Ureter (tissue), 1 donor: ENCODE measurements at places on chromosomes 1 and 21.
A peak's percentile ranks its signal among the peaks of the same experiment; 100 is the strongest.

- DNase-seq, result no peak
Measured at GRCh38 chr1:186409091-186409490, 33.5 kb downstream of the ODR4 start.

DNA sequence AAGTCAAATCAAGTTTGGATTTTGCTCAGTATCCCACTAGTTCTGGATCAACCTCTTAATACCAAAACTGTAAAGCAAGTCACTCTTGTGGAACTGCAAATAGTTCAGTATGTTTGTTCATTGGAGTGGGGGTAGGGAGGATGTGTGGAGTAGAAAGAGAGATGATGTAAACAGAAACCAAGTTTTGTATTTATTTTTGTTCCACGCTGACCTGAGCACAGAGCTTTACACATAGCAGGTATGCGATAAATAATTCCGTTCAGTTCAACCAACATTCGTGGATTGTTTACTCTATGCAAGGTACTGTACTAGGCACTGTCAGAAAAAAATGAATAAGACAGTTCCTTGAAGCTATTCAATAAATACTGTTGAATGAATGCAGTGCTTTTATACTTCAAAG lies 4.5 kb upstream of the ZNF644 start:
- DNase-seq, result no peak

- DNase-seq, result no peak
Measured at GRCh38 chr1:153539395-153540093, 1.2 kb downstream of the S100A5 start.

DNA sequence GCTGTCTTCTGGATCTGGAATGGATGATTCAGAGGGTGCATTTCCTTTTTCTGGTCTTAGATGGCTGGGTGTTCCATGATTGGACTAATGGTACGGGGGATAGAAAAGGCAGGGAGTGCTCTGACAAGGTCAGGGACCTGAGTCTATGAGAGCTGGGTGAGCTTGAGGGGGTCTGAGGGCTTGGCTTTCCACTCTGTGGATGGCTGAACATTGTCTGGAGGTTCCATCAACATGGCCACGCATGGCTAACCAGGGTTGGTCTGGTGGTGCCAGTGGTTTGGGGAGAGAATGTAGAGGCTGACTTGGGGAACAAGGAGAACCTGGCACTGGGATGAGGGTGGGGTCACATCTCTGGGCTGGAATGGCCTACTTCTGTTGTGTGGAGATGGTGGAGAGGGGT lies 41.5 kb upstream of the TSPAN2 start:
- DNase-seq, result no peak

DNA sequence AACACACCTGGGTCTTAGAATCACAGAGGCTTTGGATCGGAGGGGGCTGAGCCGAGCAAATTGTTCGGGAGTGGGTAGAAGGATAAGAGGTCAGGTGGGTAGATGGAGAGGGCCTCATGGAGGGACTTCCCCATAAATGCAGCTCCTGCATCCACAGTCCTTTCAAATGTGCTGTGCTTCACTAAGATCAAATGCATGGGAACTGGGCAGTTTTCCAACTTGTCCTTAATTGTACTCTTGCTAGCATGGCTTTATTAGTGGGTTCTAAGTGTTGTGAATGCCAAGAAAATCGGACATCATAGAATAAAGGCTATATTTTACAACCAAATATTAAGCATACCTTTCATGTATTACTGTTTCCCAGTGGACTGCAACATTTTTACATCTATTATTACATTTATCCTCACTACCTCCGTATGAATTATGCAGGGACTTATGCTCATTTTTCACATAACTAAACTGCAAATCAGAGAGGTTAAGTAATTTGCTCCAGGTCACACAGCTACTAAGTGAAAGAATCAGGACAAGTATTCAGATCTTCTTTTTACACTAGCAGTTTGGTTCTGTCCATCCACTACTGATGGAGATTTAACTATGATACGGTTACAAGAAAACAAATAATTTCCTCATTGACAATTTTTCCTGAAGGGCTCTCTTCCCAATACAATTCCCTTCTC lies 174.5 kb upstream of the RUNX1 start:
- DNase-seq, result no peak

- no peak for DNase-seq
Measured at GRCh38 chr21:45384656-45385548, 20.1 kb upstream of the COL18A1 start.

DNA sequence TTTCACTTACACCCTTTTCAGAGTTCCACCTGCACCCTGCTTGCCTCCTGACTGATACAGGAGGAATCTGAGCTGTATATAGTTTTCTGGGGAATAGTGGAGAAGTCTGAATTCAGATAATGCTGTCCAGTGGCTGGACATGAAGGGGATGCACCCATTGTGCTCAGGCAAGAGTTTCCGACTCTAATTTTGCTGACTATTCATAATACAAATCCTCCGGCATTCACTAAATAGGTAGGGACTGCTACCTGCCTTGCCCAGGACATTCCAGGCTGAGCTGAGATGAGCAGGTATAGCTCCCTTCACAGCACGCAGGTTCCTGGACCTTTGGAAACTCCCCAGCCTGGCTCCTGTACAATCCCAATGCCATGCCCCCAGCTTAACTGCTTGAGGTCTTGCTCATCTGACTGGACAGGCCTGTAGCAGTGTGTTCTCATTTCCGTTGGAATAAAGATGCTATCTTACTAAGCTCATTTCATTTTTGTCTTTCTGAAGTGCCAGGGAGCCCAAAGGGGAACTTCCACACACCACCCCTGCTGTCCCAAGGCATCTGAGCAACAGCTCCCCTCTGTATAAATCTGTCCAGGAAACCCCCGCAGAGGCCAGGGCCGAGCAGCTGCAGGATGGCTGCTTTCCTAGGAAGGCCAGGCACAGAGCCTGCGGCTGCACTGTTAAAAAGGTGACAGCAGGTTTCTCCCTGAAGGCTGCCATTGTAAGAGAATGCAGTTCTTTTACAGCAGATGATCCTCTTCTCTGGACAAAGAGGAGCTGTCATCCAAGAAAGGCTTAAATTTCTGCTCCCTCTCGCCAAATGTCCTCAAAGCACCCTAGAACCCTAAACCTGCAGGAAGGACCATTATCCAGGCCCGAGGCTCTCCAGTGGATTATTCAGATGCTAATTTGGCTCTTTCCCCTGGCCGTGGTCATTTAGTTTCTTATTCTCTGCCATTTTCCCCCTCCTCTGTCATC lies 21.7 kb upstream of the VASH2 start:
- DNase-seq, result no peak

GRCh38 chr1:29335573-29335972 lies 99.3 kb downstream of the PTPRU start:
- no peak for DNase-seq

DNA sequence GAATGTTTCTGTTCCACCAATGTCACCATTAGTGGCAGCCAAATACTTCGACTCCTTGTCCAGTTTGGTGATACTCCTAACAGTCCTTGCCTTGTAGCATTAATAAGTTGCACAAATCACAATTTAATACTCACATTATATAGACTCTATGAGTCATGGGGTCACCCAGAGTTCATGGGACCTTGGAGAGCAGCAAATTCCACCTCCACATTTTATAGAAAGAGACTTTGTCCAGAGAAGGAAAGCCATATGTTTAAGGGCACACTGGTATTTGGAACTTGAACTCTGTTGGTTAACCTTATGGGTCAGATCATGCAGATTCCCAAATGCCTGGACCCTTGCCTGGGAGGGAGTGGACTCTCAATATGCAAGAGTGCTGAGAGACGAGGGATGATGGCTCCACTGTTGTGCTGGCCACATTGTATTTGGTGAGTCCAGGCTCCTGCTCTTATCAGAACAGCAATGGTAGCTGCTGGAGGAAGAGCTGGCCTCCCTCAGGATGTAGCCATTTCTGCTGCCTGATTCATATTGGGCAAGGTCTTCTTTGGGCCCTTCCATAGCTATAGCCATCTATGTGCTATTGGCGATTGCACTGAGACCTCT lies 30.6 kb downstream of the DNAJC6 start:
- DNase-seq, result no peak

GRCh38 chr1:246597340-246597739 lies 31.1 kb downstream of the CNST start:
- DNase-seq, result peak; percentile 80

- no peak for DNase-seq
Measured at GRCh38 chr1:82454431-82454830, 653.7 kb downstream of the ADGRL2 start.

- DNase-seq, result no peak
Measured at GRCh38 chr1:219367496-219367895, 193.8 kb downstream of the LYPLAL1 start.

DNA sequence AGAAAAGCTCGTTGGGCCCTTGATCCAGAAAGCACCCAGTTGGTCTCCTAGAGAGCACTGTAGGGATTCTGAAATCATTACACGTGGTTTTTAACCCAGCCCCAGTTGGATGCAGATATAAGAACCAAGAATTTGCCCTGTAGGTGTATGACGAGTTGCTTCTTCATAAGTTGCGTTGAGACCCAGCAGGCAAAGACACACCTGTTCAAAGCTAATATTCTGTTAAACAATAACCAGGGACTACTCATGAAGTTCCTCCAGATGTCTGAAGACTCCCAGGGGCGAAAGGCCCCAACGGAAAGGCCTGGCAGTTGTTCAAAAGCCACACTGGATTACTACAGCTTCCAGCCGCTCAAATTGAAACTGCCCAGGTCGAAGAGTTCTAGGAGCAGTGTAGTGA lies 88.6 kb upstream of the HNRNPU start:
- DNase-seq, result no peak

- no peak for DNase-seq
Measured at GRCh38 chr1:17347769-17348592, 24.0 kb upstream of the PADI6 start.

DNA sequence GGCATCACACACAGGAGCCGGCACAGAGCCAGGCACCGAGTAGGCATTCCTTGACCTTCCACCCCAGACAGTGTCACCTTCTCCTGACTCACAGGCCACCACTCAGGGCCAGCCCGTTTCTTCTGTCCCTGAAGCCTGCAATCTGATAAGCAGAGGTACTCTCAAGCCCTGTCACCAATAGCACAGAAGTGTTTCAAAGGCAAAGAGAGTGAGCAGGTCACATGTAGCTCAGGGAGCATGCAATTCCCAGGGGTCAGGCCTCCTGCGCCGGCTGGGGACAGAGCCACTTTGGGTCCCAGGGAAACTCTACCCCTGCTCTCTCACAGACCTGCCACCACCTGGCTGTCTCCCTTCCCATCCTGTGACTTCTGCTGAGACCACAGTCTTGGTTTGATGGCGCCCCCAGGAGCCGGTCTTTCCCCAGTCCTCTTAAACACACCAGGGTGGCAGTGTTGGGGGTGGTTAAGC lies 13.2 kb downstream of the CAPN9 start:
- DNase-seq, result no peak

- no peak for DNase-seq
Measured at GRCh38 chr1:34306568-34306967, 129.9 kb downstream of the C1orf94 start.

DNA sequence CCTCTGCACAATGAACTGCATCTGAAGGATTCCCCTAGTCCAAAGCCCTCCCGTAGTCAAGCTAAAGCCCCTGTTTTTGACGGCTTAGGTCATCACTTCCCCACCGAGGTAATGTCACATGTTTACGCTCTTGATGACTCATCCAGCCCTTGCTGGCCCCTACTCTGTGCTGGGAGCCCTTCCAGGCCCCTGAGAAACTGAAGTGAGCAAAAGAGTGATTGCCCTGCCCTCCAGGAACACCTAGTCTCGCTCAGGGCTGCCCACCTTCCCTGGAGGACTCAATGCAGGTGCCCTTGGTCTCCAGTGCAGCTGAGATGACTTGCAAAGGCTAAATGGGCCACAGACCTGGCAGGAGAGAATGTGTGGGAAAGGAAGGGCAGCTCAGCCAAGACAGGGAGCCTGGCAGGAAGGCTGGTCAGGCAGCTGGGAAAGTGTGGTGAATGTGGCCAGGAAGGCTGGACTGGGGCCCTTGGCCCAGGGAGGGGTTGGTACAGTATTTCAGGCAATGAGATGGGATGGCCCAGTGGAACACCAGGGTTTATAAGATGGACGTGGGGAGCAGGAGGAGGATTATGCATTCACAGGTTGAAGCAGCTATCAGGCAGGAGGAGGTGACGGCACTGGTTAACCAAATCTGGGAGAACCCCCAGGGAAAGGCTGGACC lies 345.6 kb downstream of the NPHP4 start:
- DNase-seq, result no peak

DNA sequence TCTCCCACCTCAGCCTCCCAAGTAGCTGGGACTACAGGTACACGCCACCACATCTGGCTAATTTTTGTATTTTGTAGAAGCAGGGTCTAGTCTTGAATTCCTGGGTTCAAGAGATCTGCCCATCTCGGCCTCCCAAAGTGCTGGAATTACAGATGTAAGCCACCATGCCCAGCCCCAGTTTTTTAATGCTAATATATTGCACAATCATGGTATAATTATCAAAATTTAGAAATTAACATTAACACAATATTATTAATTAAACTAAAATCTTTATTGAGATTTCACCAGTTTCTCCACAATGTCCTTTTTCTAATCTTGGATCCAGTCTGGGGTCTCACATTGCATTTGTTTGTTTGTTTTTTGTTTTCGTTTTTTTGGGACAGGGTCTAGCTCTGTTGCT lies 21.9 kb upstream of the GPX7 start:
- DNase-seq, result no peak

DNA sequence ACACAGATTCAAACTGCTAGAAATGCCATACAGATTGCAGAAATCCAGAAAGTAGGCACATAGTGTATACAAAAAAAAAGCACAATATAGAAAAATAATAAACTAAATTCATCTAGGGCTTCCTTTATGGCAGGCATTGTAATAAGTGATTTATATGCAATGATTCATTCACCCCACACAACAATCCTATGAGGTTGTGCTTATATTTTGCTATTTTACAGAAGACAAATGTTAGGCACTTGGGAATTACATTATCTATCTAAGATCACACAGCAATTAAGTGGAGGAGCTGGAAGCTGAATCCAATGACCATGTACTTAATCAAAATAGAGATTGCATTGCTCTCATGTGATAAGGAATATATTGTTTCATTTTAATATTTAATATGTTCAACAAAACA lies 225.7 kb upstream of the KCNK2 start:
- no peak for DNase-seq

DNA sequence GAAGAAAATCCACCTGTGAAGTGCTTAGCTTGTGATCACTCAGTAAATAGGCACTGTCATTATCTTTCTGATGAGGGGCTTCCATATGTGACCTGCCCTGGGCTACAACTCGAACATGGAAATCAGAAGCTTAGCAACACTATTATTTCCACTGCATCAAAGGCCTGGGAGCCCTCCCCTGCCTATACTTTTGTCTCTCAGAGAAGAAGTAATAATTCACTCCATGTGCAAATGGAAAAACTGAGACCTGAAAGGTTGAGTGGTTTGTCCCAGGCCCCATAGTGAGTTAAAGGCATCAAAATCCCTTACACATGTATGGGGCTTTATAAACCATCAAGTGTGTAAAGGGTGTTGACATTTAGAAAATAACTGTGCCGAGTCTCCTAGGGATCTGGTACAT lies 20.9 kb downstream of the SOX13 start:
- no peak for DNase-seq

DNA sequence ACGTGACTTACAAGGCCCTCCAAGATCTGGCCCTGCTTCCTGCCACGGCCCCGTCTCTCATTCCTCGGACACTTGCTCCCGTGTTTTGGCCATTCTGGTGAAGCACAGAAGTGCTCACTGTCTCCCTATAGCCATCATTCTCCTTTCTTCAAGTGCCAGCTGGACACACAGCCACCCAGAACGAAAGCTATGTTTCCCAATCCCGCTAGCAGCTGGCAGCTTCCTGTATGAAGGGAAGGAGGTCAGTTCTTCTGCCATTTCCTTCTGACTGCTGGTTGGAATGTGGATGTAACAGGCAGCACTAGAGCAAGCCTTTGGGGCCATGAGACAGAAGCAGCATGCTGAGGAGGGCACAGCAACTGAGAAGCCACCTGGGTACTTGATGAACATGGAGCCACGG lies 82.8 kb downstream of the TGFBR3 start:
- DNase-seq, result peak; percentile 40
